ENCODE measurements at places on chromosomes 7 and 10.

- no peak for DNase-seq
Observed at GRCh38 chr7:46705386-46706255, 784.5 kb upstream of the IGFBP3 start.

DNA sequence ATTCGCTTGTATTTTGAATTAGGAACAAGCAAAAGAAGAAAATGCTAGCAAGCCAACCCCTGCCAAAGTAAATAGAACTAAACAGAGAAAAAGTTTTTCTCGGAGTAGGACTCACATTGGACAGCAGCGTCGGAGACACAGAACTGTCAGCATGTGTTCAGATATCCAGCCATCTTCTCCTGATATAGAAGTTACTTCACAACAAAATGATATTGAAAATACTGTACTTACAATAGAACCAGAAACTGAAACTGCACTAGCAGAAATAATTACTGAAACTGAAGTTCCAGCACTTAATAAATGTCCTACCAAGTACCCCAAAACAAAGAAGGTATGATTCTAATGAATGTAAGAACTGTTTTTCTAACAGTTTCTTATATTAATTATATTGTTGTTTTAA, 87.9 kb downstream of the KMT2E start:
- DNase-seq = no peak

GRCh38 chr7:20514364-20514763, 101.1 kb upstream of the ABCB5 start:
- DNase-seq = no peak

DNA sequence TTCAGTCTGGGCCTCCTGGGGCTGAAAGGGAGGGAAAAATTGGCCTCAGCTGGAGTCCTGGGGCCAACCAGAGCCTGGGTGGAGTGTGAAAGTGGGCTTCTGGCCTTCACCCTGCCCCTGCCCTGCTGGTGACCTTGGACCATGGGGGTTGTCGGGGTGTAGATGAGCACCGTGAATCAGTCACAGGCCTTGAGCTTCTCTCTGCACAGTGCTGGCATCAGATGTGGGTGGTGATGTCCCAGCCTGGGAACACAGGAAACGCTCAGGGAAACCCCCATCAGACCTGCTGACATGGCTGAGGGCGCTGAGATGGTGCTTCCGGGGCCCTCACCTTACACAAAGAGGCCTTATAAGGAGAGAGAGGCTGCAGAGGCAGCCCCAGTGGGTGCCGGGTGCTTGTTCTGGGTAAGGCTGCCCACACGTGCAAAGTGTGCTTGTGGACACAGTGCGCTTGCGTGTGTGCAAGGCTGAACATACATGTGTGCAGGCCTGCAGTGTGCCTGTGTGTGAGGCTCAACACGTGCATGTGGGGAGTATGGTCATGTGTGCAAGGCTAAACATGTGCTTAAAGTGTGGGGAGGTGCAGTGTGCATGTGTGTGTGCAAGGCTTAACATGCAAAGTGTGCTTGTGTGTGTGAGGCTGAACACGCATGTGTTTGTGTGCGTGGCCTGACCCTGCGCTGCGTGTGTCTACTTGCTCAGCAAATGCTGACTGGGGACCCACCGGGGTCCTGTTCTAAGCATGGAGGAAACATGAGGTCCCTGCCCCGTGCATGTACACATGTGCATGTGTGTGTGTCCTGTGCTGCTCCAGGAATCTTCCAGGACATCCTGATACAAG, 6.5 kb downstream of the ARPC1B start:
- peak; percentile 35 for DNase-seq

All from SW 1271 (cell line).